GM04503 (cell line): ENCODE measurements at places on chromosomes 16 and 17.

- DNase-seq, result no peak
Measured at GRCh38 chr16:89351645-89352044, 134.1 kb downstream of the ZNF778 start.

- DNase-seq, result no peak
Measured at GRCh38 chr17:80921741-80922579, 69.7 kb upstream of the CHMP6 start.

- peak; percentile 74 for DNase-seq
Measured at GRCh38 chr16:85612191-85612800, 826 bp upstream of the GSE1 start.

- no peak for DNase-seq
Measured at GRCh38 chr16:52696126-52696525, 149.2 kb upstream of the TOX3 start.

DNA sequence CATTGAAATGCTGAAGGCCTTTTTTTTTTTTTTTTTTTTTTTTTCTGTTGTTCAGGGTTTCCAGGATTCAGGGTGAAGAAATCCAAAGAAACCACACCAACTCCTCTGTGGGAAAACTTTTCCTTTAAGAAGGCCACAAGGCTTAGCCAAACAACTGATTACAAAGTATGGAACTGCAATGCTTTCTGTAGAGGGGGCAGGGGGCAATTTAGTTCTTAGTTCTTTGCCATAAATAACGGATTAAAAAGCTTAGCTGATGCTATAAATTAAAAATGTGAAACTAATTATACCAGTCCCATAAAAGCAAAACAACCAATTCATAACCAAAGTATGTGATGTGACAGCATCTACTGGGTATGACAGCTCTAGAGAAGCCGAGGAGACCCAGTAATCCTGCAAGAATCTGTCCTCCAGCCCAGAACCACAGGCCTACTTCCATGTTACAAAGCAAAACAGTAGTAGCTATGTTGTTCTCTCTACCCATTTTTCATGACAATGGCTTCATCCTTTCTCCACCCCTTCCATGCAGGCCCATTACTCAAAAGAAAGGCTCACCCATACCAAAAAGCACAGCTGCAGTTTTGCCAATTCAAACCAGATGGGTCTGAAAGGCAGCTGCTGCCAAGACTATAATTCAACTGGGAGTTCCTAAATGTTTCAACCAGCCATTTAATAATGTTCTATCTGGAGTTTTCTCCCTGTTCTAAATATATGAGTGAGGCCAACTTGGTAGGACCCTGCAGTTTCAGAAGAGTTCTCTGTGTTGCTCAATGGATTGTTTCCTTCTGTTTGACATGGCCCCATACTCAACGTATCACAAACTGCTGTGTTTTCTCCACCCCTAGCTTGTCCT, 167.1 kb upstream of the ZFHX3 start:
- DNase-seq, result peak; percentile 100

GRCh38 chr17:3551189-3551588, 6.4 kb downstream of the TRPV3 start:
- DNase-seq, result no peak

DNA sequence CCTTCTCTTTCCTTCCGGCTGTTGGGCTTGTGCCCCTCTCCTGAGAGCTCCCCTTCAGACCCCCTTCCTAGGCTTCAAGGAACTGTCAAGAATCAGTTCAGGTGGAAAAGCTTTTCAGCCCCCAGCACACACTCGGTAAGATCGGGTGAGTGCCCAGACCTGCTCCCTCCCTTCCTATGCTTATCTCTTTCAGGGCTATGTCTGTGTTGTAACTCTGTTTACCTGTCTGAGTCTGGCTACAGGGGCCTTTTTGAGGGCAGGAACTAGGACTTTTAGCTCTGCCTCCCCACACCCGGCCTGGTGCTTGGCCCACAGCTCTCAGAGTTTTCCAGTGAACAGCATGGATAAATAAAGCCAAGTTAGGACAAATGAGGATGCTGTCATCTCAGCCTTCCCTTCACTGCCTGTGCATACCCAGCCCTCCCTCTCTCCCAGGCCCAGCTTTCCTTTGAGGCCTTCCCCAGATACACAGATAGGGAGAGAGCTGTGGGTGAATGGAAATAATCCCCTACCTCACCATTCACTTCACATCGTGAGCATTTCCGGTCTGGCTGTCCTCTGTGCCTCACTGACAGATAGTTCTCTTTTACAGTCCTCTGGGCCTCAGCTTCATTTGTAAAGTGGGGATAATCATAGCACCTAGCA, 5.7 kb upstream of the MRPS23 start:
- no peak for DNase-seq

DNA sequence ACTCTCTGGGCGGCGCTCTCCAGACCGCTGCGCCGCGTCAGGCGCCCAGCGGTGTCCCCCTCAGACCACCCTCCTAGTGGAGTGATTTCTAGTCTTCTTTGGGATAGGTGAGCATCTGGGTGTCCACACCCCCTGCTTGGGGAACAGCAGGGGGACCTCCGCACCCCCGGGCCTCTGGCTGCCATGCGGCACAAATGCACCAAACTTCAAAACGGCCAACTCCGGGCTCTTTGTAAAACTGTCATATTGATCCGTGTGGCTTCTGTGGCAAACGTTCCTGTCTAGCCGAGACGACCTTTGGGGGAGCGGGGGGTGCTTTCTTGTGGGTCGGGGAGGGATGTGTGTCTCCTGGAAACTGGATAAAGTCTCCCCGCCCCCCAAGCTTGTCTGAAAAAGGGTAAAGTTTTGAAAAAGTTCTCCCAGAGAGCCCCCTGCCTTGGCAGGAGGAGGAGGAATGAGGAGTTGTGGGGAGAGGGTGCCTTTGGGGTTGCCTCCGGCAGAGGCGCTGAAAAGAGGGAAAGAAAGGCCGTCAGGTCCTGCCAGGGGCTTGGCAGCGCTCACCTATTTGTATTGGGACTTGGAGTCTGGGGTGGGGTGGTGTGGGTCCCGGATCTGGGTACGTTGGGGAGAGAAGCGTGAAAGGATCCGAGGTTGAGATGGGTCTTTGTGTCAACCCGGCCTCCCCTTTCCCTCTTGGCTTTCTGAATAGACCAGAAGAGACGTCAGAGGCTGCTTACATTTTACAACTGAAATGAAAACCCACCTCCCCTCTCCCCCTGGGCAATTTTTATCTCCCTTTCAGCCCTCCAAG, 2.2 kb upstream of the CHD3 start:
- DNase-seq, result no peak

DNA sequence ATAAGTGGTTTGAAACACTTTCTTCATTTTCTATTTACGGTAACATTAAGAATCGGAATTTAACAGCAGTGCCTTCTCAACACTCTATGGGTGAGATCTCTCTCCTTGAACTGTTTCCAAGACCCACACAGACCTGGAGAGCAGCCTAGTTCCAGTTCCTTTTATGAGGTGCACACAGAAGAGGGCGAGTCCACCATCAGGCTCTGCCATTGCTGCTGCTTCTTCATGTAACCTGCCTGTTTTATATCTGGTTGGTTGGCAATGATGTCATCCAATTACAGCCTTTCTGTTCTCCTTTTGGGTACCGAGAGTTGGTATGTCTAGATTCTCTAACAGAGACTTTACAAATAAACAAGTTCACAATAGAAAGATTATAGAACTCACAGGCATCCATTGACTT, 225.7 kb downstream of the UTP18 start:
- DNase-seq, result no peak

DNA sequence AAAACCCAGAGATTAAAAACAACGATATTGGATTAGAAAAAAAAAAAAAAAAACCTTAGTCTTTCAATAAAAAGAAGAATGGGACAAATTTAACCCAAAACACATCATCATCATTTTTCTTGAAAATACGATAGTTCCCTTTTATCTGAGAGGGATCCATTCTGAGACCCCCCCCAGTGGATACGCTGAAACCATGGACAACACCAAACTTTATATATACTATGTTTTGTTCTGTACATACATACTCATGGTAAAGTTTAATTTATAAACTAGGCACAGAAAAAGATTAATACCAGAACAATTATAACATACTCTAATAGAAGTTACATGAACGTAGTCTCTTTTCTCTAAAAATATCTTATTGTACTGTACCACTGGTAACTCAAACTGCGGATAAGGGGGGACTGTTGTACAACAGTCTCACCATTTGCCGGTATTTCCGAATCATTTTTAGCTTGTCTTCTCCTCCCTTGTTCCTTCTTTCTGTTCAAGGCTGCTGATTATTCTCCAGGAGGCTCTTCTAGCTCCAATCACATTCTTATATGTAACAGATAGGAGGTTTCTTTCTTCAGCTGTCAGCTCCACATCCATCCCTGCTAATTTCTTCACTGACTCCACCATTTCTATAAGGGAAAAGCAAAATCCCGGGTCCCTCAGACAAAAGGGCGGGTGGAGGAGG, 37.0 kb downstream of the RNF135 start:
- DNase-seq, result no peak

DNA sequence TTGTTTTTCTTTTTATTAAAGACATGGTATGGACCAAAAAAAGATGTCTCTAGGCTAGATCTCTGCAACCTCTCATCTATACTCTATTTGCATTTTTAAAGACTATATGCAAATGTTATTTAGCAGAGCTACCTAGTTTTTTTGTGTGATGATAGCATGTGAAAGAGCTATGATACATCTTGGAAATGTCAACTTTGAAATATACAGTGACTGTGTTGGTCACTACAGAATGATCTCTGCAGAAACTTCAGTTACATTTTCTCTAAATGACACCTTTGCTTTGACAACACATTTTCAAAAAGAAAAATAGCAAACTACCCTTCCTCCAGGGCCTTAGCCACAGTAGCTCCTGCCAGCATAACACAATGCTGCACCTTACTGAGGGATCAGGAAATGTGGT, 86.6 kb downstream of the PRKCB start:
- DNase-seq, result no peak

GRCh38 chr16:14131774-14132695, 60.9 kb downstream of the MRTFB start:
- no peak for DNase-seq

GRCh38 chr16:16064874-16065384, 115.5 kb downstream of the ABCC1 start:
- DNase-seq, result no peak

DNA sequence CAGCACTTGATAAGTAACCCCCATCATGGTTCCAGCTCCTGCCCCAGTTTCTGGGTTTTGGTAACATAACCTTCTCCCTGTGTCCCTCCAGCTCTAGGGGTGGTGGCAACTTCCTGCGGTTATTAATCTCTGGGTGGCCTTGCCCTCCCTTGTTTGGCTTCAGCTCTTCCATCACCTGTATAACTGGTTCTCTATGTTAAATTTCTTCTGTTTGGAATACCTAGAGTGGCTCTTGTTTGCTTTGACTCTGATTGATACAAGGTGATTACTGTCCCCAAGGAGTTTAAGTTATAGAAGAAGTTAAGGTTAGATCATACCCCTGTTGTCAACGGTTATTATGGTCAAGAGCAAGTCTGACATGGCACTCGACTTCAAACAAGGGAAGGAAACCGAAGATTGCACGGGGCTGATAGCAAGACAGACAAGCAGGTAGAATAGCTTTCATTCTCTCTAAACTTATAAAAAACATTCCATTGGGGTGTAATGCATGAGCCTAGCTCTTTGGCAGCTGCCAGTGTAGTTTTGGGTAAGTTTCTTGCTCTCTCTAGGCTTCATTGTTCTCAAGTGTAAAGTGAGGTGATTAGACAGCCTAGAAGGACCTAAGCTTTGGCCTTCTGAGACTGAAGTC, 11.0 kb upstream of the CCR7 start:
- DNase-seq, result no peak

- DNase-seq, result no peak
Measured at GRCh38 chr16:82412770-82413169, 214.0 kb upstream of the CDH13 start.

DNA sequence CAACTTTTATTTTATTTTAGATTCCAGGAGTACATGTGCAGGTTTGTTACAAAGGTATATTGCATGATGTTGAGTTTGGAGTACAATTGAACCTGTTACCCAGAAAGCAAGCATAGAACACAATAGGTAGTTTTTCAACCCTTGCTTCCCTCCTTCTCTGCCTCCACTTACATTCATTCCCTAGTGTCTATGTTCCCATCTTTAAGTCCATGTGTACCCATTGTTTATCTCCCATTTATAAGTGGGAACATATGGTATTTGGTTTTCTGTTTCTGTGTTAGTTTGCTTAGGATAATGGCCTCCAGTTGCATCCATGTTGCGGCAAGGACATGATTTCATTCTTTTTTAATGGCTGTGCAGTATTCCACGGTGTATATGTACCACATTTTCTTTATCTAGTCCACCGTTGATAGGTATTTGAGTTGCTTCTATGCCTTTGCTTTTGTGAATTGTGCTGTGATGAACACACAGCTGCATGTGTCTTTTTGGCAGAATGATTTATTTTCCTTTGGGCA, 114.0 kb upstream of the NACA2 start:
- DNase-seq, result no peak

GRCh38 chr16:14335297-14335696, 264.2 kb downstream of the MRTFB start:
- DNase-seq, result no peak

DNA sequence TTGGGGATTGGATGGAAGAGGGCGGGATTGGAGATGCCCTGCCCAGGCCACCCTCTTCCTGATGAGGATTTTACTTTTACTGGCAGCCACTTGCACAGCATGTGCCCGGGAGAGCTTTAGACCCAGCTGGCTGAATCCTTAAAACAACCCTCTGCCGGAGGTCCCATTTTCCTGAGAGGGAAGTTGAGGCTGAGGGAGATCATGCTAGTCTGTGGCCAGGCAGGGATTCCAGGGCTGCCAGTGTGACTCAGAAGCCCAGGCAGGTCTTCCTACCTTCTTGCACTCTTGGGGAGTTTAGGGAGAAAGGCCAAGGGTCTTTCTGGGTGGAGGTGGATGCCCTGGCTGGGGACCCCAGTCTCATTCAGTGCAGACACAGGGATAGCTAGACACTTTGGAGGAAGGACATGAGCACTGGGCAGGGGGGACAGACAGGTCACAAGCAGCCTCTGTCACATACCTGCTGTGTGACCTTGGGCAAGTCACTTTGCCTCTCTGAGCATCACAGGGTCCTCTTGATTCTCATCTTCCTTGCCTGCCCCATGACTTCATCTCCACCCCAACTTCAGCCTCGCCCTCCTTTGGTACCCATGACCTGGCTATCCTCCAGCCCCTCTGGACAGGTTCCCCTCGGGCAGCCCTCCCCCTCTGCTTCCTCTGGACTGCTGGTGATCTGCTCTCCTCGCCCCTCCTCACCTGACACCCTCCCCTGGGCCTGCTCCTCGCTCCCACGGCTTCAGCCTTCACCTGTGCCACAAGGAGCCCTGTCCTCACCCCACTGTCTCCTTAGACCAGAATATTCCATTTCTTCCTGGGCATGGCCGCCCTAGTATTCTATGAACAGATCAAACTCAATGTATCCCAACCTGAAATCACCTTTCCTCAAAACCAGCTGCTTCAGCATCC, 11.3 kb upstream of the DCAF7 start:
- no peak for DNase-seq

GRCh38 chr16:12611006-12611477, 192.6 kb downstream of the CPPED1 start:
- DNase-seq, result no peak
